ENCODE measurements at places on chromosomes 4 and X.

- DNase-seq: no peak
These were observed 36.7 kb upstream of the STPG2 start for GRCh38 chr4:98179951-98180350.

- no peak for DNase-seq
These were observed 3.4 kb downstream of the ATP1B4 start for GRCh38 chrX:120365320-120365719.

DNA sequence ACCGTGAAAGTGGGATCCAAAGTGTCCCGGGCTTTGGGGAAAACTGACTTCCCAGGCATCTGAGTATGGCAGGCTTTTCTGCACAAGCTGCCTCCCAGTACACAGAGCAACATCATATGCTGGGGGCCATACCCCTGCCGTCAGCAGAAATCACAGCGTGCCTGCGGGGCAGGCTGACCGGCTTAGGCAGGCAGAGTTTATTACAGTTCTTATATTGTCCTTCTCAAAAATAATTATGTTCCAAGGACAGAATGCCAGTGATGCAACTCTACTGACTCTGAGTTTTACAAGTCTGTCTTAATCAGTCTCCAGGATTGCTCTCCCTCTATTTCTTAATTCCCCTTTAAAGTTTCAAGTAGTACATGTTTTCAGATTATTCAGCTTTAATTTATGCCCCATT, 37.0 kb downstream of the IL21 start:
- DNase-seq: no peak

GRCh38 chr4:152860046-152860445, 76.1 kb upstream of the FHDC1 start:
- no peak for DNase-seq

- no peak for DNase-seq
These were observed 10.0 kb downstream of the TXLNG start for GRCh38 chrX:16796298-16796697.

- no peak for DNase-seq
These were observed 68.3 kb downstream of the SLIT2 start for GRCh38 chr4:20319825-20320612.

DNA sequence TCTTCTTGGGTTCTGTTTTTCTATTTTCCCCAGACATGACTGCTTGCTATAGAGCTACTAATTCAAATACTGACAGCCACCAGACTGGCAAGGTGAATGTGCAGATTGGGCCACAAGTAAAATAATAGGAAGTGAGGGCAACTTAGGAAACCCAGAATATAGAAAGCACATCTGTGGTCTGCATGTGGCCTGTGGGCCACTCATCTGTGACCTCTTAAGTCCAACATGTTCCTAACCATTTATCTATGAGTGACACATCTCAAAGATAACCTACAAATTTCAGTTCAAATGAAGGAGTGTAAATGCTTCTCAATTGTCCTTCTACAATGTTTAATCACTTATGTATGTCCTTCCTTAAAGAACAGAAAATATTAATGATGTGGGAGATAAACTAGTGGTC, 128.9 kb downstream of the REELD1 start:
- DNase-seq: no peak

GRCh38 chr4:20995015-20995414, 294.8 kb downstream of the PACRGL start:
- no peak for DNase-seq

- DNase-seq: no peak
These were observed 33.0 kb upstream of the TMEM131L start for GRCh38 chr4:153432965-153433753.

GRCh38 chr4:160026721-160027120, 923.8 kb downstream of the RAPGEF2 start:
- no peak for DNase-seq

GRCh38 chrX:38277802-38278201, 49.5 kb downstream of the RPGR start:
- no peak for DNase-seq

DNA sequence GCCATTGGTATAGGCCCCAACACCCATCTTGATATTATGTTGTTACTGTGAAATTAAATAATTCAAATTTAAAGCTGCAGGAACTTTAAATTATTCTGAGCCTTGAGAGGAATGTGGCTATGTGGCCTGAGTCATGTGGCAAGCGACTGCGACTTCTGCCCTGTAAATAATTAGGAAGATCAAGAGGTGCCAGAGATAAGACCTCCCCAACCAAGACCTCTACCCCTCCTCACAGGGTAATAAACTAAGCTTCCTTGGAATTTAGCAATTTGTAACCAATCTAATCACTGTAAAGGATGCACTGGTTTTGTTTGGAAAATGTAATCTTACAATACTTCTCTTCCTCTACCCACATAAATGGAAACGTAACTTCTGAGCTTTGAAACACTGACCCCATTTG, 501.9 kb downstream of the RAPGEF2 start:
- no peak for DNase-seq

- DNase-seq: no peak
These were observed 1.6 kb upstream of the ZC4H2 start for GRCh38 chrX:64977830-64978229.

Measured in activated gamma-delta T cell (primary cell).